Activated CD4-positive, alpha-beta T cell treated with anti-CD3 and anti-CD28 coated beads, Interleukin-2, amount 50 U/mL, for 48 hours (primary cell): ENCODE measurements at places on chromosomes 7 and 10.

- no peak for DNase-seq
Measured at GRCh38 chr10:78038105-78038504, 4.4 kb downstream of the RPS24 start.

- no peak for DNase-seq
Measured at GRCh38 chr10:90745565-90745964, 112.3 kb downstream of the HTR7 start.

DNA sequence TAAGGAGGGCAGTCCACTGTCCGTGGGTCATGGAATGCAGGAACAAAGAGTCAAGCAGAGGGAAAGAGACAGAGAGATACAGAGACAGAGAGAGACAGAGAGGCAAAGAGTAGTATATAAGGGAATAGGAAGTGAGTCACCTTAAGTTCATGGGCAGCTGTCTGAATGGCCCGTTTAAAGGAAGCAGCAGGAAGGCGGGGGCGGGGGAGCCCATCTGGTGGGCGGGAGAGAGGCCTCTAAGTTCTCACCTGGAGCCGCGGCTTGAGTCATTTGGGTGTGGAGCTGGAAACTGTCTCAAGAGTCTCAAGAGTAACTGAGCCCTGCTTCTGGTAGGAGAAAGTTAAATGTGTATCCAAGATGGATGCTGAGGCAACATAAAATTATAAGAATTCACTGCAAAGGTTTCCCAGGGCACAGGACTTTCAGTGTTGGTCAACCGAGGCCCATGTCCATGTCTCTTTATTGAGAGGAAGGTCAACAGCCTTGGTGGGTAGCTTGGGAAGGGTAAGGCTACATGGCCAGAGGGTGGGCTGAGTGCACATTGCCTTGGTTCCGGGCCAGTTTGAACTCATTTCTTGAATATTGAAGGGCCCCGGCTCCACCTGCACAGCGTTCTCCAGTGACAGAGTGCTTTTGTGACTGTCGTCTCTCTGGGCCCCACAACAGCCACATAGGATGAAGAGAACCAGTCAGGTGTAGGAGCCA, 85.5 kb upstream of the CACUL1 start:
- peak; percentile 62 for DNase-seq

DNA sequence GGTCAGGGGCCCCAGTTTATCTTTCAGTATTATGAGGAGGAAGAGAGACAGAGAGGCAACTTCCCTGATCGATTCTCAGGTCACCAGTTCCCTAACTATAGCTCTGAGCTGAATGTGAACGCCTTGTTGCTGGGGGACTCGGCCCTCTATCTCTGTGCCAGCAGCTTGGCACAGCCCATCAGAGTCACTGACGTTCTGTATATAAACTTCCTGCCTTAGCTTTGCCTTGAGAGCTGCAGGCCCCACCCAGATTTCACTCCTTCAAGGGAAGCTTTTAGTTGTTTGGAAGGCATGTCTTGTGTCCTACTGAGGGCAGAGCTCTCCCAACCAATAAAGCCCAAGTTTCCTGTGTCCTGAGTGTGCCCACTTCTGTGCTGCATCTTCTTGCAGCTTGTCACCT, 242.5 kb upstream of the PRSS58 start:
- DNase-seq: no peak

DNA sequence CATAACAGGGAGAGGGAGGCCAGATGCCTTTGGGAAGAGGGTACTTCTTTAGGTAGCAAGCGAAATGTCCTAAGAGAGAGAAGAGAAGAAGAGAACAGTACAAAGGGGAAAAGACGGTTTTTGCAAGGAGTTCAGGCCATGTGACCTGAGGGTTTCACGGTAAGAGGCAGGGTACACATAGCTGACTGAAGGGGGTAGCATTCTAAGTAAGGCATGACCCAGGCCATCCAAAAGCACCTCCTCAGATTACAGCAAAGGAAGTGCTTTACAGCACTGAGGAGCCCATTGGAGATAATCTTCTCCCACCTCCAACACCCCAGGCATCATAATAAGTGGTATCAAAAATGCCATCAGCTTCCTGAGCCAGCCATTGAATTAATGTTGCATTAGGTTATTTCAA, 258.2 kb upstream of the NPY start:
- no peak for DNase-seq

- no peak for DNase-seq
Measured at GRCh38 chr10:50381642-50382041, 130.3 kb upstream of the ASAH2 start.

DNA sequence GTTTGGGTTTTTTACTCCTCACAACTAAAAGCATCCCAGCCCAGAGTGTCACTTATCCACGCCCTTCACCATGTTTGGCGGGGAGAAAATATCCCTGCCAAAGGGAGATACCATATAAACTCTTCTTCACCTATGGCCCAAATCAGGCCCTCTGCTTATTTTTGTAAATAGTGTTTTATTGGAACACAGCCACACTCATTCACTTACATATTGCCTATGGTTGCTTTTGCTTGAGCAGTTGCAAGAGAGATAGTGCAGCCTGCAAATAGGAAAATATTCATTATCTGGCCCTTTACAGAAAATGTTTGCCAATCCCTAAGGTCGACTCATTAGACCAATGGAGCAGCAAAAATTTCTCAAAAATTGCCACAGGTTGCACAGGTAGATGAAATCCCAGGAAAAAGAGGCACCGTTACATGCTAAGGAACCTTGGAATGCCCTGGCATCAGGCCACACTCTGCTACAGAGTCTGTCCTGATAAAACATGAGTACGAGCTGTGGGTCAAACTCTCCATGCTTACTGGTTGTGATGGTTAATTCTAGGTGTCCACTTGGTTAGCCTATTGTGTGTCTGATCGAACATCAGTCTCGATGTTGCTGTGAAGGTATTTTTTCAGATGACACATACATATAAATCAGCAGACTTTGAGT, 7.9 kb upstream of the RASSF4 start:
- no peak for DNase-seq

DNA sequence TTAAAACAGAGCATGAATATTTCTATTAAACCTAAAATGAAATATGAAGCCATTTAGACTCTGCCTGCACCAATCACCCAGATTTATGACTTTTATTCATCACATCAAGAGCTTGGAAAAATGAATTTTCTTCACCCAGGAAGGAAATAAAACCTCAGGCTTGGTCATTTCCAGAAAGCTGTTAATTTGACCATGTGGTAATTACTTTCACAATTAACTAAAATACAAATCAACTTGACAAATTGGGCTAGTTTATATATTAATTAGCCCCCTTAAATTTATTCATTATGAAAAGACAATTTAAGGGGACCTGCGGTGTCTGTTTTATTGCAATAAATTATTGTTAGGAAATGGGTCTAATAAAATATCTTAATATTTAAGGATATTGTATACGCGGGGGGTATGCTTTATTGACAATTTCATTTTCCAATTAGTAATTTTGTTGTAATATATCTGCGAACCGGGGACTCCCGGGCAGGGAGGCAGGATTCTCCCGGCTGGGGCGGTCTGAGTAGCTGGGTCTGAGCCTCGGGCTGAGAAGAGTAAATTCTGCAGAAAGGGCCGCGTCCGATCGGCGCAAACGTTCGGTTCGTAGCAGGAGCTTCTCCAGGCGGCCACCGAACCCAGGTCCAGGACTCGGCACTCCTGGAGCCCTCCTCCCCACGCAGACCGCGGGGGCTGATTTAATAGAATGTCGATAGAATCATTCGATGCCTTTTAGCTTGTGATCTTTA, 9.4 kb upstream of the MNX1 start:
- DNase-seq: no peak
